Gastroesophageal sphincter (tissue), 4 donors: ENCODE measurements at places on chromosomes 5 and 9. TPM values are rescaled to one million over a fixed set of nuclear protein-coding genes. Genes with fewer than 3 reads are reported as not detected.
A peak's percentile ranks its signal among the peaks of the same experiment; 100 is the strongest.

GRCh38 chr5:146426853-146427618 is 20.1 kb upstream of the TCERG1 start:
- peak; percentile 50 for ATAC-seq

DNA sequence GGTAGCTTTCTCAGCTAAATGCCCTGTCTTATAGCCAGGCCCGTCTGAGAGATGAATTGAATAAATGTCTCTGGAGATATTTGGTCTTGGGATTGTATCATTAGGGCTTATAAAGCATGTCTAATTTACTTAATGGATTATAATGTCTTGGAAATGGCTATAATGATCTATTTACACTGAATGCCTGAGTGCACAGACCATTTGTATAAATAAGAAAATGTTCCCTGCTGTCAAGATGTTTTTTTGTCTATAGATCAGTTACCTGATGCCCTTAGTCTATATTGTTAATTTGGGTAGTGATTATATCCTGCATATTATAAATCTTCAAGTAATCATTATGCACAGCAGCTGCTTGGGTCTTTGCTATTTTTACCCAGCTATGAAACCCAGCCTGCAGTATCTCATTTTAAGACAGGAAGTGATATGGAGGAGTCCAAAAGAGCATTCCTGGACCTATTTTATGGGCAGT is 112.9 kb upstream of the ACTBL2 start:
- no peak for ATAC-seq

- ATAC-seq = no peak
Measured at GRCh38 chr5:111653408-111653807, 103.6 kb downstream of the NREP start.

GRCh38 chr5:34731435-34732232 is 75.5 kb downstream of the RAI14 start:
- ATAC-seq = no peak

DNA sequence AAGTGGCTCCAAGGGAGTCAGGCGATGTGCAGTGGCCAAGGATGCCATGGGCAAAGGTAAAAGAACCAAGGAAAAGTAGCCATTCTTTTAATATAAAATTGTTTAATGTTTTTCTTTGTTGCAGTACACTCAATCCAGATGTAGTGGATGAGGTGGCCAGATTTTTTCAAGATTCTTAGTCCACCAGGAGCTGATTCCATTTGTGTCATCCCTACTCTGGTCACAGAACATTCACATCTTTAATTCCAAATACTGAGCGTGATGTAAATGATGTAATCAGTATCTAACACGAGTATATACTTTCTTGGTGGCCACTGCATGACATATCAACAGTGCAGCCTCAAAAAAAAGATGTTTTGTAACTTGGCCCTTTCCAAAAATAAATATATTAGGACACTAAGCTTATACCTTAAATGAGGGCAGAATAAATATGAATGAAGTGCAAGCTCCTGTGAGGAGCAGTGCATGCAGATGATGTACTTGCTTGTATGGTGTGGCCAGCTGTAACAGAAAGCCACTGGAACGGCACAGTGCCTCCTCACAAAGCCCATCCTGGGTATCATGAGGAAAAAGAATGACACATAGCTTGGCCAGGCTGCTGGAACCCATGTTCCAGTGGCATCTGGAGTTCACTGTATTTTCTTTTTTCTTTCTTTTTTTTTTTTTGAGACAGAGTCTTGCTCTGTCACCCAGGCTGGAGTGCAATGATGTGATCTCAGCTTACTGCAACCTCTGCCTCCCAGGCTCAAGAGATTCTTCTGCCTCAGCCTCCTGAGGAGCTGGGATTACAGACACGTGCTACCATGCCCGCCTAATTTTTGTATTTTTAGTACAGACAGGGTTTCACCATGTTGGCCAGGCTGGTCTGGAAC is 6.5 kb upstream of the SPATA24 start:
- no peak for ATAC-seq

DNA sequence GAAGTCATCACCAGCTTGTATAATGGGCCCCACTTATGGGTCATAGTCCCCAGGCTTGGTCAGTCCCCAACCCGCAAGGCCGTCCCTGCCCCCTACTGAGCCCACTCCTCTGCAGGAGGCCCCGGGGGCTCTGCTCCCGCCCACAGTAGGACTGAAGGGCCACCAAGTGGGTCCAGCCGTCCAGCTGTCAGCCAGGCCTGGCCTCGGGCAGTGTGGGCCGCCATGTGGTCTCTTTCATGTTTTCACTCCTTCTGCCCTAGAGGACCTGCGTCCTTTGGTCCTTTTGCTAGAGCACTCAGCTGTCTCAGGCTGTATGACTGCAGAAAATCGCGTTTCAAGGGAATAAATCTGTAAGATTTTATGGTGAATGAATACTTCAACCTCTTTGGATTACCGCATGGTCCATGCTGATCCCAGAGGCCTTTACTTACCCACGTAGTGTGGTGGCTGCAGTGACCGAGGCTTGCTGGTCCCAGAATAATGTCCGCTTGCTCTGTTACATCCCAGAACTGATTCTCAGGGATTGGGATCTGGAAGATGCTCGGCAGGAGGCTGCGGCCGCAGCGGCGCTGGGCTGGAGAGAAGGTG is 105.7 kb upstream of the FAM120A start:
- peak; percentile 7 for ATAC-seq

GRCh38 chr5:80874162-80874561 is 86.0 kb upstream of the RASGRF2 start:
- no peak for ATAC-seq

DNA sequence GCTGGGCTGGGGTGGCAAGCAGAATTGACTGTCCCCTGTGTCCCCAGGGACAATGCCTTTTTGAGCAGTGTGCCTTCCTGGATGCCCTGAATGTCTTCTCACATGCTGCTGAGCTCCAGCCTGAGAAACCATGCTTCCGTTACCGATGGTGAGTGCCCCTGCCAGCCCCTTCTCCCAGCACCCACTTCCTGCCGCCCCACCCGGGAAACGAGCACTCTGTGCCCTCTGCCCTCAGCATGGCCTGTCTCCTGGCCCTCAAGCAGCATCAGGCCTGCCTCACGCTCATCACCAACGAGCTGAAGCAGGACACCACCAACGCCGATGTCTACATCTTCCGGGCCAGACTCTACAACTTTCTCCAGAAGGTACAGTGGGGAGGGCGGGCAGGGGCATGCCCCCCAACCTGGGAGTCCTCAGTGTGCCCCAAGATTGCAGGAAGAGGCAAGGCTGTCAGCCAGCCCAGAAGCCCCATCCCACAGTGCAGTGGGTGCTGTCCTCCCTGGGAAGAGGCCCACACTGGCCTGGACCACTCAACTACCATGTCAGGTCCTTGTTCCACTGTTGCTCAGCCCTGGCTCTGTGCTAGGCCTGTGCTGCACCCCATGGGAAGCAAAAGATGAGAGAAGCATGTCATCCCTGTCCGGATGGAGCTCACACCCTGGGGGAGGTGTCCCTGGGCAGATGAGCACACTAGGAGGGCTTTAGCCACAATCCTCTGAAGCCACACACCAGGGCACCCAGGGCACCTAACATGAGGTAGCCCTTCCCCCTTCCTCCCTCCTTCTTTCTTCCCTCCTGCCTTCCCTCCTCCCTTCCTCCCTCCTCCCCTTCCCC is 4.4 kb downstream of the TTC16 start:
- ATAC-seq = no peak

GRCh38 chr5:126003309-126003708 is 419.9 kb upstream of the GRAMD2B start:
- no peak for ATAC-seq

GRCh38 chr5:66840511-66841013 is 244.4 kb downstream of the MAST4 start:
- ATAC-seq = no peak

DNA sequence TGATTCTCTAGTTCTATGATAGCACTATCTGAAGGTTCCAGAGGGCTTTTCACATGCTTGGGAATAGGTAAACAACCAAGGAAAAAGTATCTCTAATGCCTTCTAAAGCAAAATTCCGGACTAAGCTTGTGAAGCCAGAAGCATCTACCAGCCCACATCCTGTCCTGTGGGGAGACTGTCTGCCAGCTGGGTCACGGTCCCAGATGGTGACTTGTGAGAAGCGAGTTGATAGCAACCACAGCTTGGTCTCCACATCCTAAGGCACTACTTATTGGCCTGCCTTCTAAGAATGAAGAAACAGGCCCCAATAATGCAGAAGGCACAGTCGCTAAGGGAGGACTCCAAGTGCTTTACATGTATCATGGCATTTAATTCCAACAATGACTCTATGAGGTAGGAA is 184.1 kb upstream of the ADRA1B start:
- no peak for ATAC-seq

GRCh38 chr5:34685485-34686165 is 29.5 kb downstream of the RAI14 start:
- no peak for ATAC-seq

GRCh38 chr5:10140195-10140973 is 109.3 kb downstream of the ATPSCKMT start:
- no peak for ATAC-seq

GRCh38 chr5:94017579-94017978 is 276.2 kb upstream of the POU5F2 start:
- ATAC-seq = no peak

The KCNIP1 gene
- total RNA-seq = 1.1 TPM

The CNTFR gene
- 0.47 TPM for total RNA-seq

The BAG1 gene
- total RNA-seq = 134 TPM

The RGS7BP gene
- 1.5 TPM for total RNA-seq

The ADRA1B gene
- total RNA-seq = 5.3 TPM

The SLC25A2 gene
- 1.2 TPM for total RNA-seq
